Dermis blood vessel endothelial cell (primary cell): ENCODE measurements at places on chromosomes 5 and 9. TPM values are rescaled to one million over a fixed set of nuclear protein-coding genes. Genes with fewer than 3 reads are reported as not detected.

DNA sequence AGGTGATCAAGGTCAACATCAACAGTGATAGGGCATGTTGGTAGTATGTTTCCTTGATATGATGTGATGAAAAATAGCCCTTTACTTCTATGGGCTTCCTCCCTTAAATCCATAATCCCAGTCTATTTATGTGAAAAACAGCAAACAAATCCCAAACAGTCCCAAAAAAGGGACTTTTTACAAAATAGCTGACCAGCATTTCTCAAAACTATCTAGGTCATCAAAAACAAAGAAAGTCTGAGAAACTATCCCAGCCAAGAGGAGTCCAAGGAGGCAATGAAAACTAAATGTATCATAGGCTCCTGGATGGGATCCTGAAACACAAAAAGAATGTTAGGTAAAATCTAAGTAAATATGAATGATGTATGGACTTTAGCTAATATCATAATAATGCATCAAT lies 71.2 kb downstream of the MARCHF3 start:
- no peak for DNase-seq

GRCh38 chr5:117333011-117333410 lies 758.4 kb upstream of the SEMA6A start:
- DNase-seq: no peak

GRCh38 chr5:172501708-172502320 lies 47.5 kb upstream of the SH3PXD2B start:
- no peak for DNase-seq

DNA sequence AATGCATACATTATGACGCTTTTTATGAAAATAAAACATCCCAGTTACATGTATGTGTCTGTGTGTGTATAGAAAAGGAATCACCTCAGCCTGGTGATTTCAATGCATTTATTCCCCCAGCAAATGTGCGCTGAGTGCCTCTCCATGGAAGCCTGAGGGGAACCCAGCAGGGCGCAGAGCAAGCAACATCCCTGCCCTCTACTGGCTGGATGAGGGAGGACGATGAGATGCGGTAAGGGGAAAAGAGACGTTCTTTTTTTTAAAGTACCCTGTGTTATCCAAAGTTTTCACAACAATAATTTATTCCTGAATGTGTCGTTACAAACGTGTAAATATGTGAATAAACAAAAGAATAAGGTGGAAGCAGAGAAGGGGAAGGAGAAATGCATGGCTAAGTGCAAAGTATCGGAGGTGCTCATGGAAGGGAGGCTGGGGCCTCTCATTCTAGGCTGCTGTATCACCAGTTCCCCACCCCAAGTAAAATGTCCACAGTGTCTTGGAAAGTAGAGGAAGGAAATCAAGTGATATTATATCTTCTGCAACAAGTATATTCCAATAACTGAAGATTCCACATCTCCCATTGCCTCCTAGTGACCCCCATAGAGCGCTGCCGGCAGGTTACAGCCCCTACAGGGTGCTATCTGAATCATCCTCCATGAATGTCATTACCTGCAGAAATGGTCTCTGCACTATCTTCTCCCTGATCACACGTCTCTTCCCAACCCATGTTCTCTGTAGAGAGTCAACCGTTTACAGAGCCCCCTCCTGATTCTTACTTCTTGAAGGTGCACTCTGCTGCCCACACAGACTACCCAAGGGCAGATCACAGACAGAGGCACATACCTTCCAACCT lies 13.0 kb upstream of the ABLIM3 start:
- DNase-seq: peak; percentile 68

DNA sequence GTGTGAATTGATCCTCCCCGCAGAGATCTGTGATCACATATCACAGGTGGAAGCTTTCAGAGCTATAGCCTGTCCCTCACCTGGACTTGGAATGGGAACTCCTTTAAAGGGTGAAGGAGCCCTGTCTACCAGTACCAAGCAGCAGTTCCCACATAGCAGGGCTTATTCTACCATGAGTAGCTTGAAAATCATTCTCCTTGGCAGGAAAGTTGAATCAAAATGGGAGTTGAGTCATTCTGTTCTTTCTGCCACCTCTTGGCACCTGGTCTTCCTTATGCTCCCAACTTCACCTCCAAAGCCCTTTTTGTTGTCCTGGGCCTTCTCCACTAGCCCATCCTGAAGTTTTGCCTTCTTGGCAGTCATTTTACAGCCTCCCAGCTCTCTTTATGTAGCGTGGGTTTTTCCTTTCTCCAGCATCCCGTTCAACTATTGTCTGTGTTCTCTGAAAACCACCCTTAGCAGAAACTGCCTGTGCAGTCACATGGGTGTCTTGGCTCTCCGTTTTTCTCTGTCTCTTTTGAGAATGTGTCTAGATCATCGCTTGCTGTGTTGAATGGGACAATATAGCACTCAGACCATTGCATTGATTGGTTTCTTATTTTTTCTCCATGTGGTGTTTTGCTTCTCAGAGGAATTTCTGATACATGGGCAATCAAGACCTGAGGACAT lies 222.2 kb downstream of the AOPEP start:
- DNase-seq: no peak

DNA sequence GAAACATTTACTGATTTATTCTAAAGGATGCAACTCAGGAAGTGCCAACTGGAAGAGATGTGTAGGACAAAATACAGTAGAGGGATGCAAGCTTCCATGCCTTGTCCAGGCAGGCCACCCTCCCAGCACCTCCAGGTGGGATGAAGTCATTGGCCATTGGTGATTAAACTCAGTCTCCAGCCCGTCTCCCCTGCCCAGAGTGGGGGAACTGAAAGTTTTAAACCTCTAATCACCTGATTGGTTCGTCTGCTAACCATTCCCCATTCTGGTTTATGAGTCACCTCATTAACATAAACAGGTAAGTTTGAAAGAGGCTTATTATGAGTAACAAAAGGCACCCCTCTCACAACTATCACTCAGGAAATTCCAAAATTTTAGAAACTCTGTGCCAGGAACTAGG lies 8.1 kb downstream of the TNFAIP8 start:
- no peak for DNase-seq

- DNase-seq: no peak
Measured at GRCh38 chr5:79259810-79260209, 23.9 kb downstream of the JMY start.

DNA sequence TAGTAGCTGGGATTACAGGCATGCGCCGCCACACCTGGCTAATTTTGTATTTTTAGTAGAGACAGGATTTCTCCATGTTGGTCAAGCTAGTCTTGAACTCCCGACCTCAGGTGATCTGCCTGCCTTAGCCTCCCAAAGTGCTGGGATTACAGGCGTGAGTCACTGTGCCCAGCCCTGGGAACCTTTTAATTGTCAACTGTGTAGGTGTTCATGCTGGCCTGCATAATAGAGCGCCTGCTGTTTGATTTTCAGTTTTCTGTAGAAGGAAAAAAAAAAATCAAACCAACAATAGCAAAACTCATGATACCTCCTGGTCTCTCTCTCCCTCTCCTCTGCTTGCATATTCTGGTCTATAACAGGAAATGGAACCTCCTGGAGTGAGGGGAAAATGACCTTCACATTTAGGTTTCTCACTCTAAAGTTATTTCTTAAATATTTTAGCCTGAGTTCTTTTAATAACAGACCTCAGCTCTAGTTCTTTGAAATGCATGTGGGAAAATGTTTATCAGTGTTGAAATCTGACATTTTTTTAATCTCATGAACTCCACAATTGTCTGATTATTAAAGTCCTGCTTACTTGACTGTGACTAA lies 51.7 kb downstream of the EXOSC2 start:
- DNase-seq: peak; percentile 39

GRCh38 chr5:131381021-131381420 lies 117.2 kb downstream of the CDC42SE2 start:
- DNase-seq: no peak

- DNase-seq: no peak
Measured at GRCh38 chr5:132556153-132556762, 519 bp upstream of the RAD50 start.

DNA sequence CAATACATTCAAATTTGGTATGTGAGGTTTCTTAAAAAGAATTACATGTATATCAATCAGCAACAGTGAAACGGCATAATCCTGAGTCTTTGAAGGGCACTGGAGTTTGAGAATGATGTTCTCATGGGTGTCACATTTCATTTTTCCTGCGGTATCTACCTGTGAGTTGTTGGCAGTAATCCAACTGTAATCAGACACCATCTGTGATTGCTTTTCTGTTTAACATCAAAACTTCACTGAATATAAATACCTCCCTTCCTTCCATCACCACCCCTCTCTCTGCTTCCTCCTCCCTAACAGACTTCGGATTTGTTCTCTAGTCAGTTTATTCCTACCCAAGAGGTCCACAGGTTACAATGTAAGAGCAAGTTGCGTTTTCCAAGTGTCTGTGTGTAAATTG lies 275.2 kb upstream of the PCSK5 start:
- DNase-seq: no peak

- no peak for DNase-seq
Measured at GRCh38 chr5:5483880-5484598, 61.6 kb downstream of the ICE1 start.

DNA sequence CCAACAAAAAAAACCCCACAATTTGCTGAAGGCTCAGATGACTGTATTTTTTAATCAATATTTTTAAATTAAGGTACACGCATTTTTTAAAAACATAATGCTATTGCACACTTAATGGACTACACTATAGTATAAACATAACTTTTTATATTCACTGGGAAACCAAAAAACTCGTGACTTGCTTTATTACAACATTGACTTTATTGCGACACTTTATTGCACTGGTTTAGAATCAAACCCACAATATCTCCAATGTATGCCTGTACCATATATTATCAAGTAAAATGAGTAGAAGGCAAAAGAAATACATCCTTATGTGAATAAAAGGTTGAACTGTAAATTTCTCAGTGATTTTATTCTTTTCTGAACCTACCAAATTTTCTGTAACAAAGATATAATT lies 53.7 kb downstream of the RICTOR start:
- no peak for DNase-seq

- no peak for DNase-seq
Measured at GRCh38 chr9:82599336-82599949, 463.5 kb downstream of the RASEF start.

- no peak for DNase-seq
Measured at GRCh38 chr9:107992271-107992670, 502.7 kb upstream of the KLF4 start.

DNA sequence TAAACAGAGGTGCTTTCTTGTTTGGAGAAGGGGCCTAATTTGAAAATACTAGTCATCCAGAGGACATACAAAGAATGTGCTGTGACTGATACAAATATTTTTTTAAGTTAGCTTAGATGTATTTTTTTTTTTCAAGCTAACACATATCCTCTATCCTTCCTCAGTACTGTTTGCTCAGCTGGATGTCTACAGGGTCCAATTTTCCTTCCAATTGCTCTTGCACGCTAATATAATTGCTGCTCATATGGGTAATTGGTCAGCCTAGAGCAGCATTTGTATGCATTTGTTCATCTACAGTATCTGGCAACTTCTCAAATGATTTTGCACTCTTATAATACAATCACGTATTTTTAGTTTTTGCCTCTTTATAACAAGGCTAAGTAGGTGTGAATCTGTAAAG lies 84.7 kb downstream of the ZDHHC21 start:
- DNase-seq: peak; percentile 21

DNA sequence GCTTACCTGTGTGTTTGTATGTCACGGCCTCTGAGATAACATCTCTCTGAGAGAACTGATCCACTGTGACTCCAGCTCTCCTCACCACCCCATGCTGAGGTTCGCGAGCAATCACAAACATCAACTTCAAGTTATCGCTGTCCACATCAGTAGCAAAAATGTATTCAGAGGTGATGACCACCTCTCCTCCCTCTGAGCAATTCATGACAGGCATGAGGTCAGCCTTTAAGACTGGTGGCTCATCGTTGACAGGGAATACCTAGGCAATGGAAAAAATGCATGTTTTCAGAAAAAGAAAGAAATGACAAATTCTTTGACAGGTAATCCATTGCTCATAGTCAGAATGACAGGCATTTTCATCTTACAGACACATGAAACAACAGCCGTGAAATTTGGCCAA lies 90.3 kb upstream of the CER1 start:
- no peak for DNase-seq

- DNase-seq: no peak
Measured at GRCh38 chr5:21085791-21086190, 1097.8 kb upstream of the CDH18 start.

GRCh38 chr5:645421-645820 lies 33.3 kb downstream of the CEP72 start:
- no peak for DNase-seq

DNA sequence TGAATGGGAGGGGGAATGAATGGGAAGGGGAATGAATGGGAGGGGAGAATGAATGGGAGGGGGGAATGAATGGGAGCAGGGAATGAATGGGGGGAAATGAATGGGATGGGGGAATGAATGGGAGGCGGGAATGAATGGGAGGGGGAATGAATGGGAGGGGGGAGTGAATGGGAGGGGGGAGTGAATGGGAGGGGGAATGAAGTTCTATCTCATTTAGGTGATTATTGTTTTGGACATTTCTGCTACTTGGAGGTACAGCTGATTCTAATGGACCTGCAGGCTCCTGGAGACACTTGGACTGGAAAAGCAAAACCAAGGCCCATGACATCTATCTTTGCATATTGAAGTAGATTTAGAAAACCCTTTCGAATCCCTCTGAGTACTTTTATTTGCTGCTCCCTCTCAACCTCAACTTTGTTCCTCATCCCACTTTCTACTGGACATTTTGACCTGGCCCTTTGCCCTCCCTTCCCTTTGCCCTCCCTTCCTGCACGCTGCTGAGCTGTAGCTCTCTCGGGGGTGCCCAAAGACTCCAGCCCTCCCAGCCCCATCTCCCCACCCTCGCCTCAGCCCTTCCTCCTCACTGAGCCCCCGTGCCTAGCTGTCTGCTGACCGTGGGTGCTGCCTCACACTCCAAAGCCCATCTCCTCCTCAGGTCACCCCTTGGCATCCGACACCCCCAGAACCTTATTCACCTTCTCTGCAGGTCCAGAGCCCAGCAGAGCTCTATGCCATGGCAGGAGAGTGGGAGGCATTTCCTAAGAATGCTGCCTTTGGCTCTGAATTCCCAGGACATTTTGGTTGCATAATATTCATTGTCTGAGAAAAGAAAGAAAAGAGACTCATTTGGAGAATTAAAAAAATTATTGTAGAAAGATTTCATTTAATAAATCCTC lies 19.9 kb upstream of the LPCAT1 start:
- no peak for DNase-seq

GRCh38 chr9:107750741-107751566 lies 261.4 kb upstream of the KLF4 start:
- peak; percentile 90 for DNase-seq

Gene ENG
- total RNA-seq: 84.2 and 165 TPM in 2 replicates

Gene FLT4
- 341 and 471 TPM in 2 replicates for total RNA-seq

Gene FOXD4L3
- total RNA-seq: not detected in 2 replicates

Gene WWC1
- 1.1 and 26.2 TPM in 2 replicates for total RNA-seq

Gene PDGFRB
- 9.9 and 17.0 TPM in 2 replicates for total RNA-seq

Gene TERT
- total RNA-seq: 0.09 and 0.17 TPM in 2 replicates

Gene NUTM2G
- total RNA-seq: not detected in 2 replicates

Gene DENND1A
- 9.5 and 20.6 TPM in 2 replicates for total RNA-seq

Gene PDE6A
- total RNA-seq: 0.05 TPM in 1 of 2 replicates, not detected in the other

Gene PLCXD3
- total RNA-seq: 0.19 and 0.51 TPM in 2 replicates

Gene SOX30
- under 0.01 and 0.09 TPM in 2 replicates for total RNA-seq

Gene SPATA31E1
- not detected in 2 replicates for total RNA-seq

Gene PHPT1
- 99.0 and 104 TPM in 2 replicates for total RNA-seq

Gene PTPRD
- total RNA-seq: 3.2 and 16.1 TPM in 2 replicates

Gene NSMF
- total RNA-seq: 32.7 and 32.8 TPM in 2 replicates

Gene SGCD
- 0.51 and 0.84 TPM in 2 replicates for total RNA-seq

Gene CMBL
- 3.6 and 6.3 TPM in 2 replicates for total RNA-seq
